NCI-H524 (cell line): ENCODE measurements at places on chromosomes 16 and 17.

DNA sequence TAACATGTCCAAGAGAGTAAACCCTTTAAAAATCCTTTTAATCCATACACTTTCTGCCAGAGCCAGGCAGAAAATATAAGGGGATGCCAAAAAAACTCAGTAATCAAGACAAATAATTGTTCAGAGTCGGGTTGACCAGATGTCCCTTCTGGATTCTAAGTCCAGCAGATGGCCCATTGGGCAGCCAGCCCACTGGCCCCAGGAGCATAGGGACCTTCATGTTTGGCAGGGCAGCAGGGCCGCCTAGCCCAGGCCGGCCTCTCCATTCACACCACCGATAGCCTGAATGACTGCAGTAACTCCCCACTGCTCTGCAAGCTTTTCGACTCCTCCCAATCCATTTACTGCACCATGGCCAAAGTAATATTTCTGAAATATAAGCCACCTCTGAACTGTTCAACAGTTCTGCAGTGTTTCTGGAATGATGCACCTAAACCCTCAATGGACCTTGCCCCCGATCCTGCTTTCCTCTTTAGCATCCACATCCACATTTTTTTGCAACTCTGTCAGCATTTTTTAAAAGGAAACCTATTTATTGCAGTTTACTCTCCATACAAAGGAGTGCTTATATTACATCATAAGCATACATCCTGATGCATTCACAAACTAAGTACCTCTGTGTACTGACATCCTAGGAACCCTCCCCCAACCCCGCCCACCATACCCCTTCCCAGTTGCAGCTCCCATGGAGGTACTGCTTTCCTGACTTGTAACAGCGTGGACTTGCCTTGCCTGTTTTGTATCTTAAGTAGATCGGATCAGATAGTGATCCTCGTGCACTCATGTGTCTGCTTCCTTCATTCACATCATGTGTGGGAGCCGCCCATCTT lies 46.4 kb downstream of the LDHD start:
- no peak for DNase-seq

DNA sequence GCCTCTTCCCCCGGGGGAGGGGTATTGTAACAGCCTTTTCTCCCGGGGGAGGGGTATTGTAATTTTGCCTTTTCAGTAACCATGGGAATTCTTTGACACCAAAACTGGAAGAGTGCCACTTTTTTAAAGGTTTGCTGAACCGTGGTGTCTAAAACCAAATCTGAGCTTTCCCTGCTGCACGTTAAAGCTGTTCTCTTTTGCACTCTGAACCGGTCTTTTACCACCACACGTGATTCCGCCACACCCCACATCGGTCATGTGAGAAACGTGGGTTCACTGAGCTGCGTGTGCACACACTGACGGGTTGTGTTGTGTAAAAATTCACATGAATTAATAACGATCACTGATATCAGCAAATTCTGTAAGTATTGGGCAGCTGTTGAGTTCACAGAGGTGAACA lies 9.2 kb upstream of the ACSF3 start:
- no peak for DNase-seq

DNA sequence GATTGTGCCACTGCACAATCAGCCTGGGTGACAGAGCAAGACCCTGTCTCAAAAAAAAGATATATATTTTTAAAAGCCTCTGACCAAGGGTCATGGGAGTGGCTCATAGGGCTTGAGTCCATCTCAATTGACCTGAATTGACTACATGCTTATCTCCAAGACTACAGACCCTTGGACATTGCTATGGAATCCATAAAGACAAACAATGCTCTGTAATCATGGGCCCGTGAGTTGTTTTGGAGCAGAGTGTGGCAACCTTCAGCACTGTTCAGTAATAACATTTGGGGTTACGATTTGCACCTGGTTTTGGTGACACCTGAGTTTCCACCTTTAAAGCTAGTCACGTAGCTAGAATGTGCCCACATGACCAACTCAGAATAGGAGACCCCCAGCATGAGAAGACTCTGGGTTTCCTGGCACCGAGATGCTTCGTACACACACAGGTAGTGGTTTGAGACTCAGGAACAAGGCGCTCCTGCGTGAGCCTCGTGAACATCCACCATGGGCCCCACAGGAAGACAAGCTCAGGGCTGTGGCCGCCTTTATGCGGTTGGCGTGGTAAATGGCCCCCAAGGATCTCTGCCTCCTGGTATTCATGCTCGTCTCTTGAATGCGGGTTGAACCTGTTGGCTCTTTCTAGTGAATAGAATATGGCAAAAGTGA lies 66.6 kb upstream of the RPH3AL start:
- no peak for DNase-seq

- no peak for DNase-seq
These were observed 70.8 kb downstream of the KANSL1 start for GRCh38 chr17:46122486-46122871.

- no peak for DNase-seq
These were observed 88.1 kb downstream of the GOSR1 start for GRCh38 chr17:30565073-30565935.

- no peak for DNase-seq
These were observed 2.3 kb upstream of the HSD3B7 start for GRCh38 chr16:30982548-30983288.

DNA sequence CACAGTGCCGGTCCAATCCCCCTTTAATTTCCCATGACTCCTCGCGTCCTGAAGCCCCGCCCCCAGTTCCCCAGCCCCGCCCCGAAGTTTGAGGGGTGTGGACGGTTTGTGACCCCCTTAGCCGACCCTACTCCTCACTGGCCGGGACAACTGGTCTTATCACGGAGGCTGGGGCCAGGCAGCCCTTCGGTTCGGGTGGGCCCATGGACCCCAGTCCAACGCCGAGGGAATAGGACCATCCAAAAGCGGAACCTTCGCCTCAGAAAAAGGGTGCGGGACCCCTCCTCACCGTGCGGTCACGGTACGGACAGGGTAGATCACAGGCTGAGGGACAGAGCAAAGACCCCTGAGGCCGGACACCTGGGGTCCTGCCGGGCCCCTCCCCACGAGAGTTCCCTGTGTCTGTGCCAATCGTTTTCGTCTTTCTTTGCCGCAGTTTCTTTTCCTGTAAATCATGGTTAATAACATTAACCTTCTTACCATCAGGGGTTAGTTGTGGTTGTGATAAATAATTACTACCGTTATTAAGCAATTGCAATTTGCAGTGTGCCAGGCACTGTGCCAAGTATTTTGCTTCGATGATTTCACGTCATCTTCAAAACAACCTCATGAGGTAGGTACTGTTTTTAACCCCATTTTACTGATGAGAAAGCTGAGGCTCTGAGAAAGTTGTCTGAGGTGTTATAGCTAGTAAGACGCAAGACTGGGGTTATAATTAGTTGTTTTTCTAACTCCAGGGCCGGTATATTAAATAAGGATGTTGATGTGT lies 543 bp downstream of the TMUB2 start:
- no peak for DNase-seq

- DNase-seq = no peak
These were observed 36.8 kb downstream of the C17orf58 start for GRCh38 chr17:67959510-67959909.

GRCh38 chr17:37816950-37817349 lies 72.1 kb upstream of the HNF1B start:
- no peak for DNase-seq

DNA sequence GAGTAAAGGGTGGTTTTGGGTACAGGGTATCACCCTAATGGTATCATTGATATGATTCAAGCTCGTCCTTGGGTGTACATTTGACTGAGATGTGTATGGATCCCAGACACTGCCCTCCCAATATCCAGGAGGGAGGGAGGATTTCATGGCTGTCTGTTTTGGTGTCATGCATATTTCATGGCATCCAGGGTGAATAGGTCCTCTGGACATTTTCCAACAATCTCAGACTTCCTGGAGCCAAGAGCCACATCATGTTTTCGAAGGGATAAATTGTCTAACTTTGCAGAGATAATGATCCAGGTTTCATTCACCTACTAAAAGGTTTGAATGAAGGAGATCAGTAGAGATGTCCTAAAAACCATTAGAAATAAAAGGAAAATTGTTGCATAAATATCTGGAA lies 431.9 kb downstream of the SHISA9 start:
- no peak for DNase-seq

GRCh38 chr17:65055280-65055707 lies 1.2 kb downstream of the GNA13 start:
- DNase-seq = peak; percentile 42

DNA sequence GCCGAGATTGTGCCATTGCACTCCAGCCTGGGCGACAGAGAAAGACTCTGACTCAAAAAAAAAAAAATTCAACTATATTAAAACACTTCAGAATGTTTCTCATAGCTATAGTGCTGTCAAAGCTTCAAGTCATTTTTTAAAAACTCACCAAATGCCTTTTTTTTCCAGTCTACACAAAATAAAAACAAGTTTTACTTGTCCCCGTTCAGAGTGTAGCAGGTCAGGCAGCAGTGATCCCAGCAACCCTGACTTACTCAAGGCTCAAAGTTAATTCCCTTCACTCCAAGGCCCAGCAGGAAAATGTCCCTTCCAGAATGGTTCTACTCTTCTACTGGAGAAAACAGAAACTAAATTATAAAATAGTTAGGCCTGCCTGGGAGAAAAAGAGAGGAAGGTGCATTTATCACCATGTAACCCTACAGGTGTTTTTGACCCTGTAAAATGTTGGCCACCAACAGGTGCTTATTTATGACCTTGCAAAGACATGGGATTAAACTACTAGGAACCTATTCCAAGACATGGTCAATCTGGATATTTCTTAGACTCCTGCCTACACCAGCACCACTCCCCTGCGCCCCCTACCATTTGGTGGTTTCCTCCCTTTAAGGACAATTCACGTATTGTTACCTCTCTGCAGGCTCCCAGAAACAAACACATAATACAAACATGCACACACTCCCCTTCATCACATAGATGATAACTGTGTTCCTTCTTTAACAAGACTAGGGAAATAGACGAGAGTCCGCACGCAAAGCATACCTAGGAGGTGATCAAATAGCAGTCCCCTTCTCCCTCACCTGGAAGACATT lies 5.4 kb downstream of the AMFR start:
- no peak for DNase-seq

GRCh38 chr16:11422381-11423314 lies 77.4 kb downstream of the RMI2 start:
- no peak for DNase-seq

- DNase-seq = no peak
These were observed 25.0 kb downstream of the RAB11FIP4 start for GRCh38 chr17:31416503-31416923.

DNA sequence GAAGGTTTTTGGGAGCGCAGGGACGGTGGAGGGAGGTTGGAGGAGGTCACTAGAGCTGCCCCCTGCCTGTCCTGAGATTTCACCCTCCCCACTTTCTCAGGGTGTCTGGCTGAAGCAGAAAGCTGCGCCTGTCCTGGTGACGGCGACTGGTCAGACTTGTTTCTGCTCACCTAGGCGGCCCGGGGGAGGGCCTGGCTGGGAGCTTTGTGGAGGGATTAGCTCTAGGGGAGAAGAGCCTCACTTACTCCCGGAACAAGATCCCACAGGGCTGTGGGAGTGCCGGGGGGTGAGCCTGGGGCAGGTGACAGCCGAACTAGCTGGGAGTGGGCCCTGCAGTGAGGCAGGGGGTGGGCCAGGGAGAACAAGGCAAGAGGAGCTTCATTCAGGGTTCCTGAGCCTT lies 11.5 kb downstream of the NHERF1 start:
- DNase-seq = peak; percentile 72

DNA sequence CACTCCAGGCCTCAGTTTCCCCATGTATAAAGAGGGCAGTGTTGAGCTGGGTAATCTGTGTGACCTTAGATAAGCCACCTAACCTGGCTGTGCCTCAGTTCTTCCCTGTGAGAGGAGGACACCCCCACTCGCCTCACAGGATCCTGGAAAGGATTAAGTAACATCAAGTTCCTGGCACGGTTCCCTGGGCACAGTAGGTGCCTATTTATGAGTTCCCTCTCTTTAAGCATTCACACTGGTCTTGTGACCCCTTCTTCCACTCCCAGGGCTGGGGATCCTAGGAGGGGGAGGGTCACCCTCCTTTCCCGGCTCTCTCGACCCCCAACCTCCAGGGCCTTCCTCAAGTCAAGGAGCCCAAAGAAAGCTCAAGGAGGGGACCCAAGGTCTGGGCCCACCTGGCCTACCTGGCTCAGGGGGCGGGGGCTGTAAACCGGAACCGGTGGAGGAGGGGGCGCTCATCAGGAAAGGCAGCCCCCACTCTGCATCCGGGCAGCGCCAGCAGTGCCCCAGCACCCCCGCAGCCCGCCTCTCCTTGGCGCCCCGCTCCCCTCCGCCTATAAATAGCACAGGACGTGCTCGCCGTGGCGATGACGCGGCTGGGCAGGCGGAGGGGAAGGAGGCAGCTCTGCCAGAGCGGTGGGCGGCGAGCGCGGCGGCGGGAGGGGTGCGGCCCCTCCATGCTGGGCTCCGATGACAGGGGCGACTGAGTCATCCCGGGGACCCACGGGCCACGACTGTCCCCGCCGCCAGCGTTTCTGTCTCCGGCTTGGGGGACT lies 9.4 kb downstream of the RPL19 start:
- DNase-seq = no peak

- DNase-seq = no peak
These were observed 21.5 kb downstream of the LPCAT2 start for GRCh38 chr16:55530316-55530856.

- DNase-seq = no peak
These were observed 8.1 kb upstream of the PPP1R27 start for GRCh38 chr17:81842725-81843504.

DNA sequence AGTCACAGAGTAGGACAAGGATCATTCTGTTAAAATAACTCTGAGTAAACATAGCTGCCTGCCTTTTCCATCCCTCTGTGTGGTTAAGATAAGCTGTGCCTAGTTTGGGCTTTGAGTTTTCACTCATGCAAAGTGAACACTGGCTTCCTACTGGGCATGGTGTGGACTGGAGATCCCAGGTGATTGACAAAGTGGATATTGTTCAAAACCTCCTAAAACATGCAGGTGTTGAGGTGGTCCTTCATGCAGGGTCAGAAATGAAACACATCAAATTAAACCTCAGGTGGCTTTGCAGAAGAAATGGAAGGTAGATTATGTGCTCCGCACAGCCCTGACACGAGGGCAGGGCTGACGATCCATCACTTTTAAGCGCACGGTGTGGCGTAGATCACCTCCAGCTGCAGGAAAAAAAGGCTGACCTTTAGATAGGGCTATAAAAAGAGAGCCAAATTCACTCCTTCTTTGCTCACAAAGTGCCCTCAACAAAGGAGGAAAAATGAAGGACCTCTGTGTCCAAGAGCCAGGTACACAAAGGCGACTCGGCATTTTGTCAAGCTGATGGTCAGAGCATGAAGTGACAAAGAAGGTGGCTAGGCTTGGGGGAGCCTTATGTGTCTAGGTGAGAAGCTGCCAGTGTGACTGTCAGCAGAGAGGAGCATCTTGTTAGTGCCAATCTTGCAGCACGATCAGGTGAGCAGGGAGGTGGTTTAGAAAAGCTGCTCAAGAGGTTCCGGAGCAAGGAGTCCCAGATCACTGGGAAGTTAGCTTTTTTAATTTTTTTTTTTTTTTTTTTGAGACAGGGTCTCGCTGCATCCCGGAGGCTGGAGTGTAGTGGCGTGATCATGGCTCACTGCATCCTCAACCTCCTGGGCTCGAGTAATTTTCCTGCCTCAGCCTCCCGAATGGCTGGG lies 19.9 kb upstream of the ITPRIPL2 start:
- no peak for DNase-seq
